ENCODE measurements at places on chromosomes 4 and X.

DNA sequence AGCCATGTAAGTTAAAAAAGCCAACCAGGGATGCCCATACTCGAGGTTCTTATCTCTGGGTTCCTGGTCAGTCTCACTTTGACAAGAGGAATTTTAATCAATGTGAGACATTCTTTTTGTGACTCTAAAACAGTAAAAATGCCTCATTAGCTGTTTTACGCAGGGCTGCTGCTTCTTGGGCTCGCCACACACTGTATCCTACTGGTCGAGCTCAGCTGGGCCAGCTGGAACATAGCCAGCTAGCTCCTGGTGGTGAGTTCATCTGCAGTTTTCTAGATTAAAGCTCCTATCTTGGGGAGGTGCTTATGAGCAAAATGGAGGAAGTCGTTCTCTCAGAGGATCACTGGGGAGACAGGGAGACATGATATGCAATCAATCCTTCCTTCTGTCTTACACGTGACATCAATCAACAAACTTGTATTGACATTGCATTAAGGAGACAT lies 55.9 kb upstream of the LEF1 start:
- DNase-seq: no peak

DNA sequence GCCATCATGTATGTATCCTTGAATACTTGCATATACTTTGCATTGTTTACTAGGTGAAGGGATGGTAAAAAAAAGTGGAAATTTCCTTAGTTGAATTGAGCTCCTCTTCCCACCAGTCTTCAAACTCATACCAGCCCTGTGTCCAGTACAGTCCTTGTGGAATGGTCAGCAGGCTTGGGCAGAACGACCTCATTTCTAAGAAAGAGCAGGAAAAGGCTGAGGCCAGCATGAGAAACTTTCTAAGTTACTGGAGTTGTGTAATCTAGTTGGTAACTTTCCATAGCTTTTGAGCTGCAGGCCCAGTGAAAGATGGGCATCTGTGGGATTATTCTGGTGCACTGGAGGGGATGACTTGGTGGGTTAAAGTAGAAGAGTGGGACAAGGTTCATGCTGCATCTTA lies 87.6 kb downstream of the DCUN1D4 start:
- DNase-seq: no peak

DNA sequence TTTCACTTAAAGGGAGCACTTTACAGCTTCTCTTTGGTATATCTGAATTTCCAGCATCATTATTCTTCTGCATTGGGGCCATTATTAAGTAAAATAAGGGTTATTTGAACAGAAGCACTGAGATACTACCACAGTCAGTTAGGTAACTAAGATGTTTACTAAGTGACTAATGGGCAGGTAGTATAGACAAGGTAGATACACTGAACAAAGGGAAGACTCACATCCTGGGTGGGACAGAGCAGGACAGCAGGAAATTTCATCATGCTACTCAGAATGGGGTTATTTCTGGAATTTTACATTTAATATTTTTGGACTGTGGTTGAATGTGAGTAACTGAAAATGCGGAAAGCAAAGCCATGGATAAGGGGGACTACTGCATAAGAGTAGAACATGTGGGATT lies 316.0 kb downstream of the CCSER1 start:
- no peak for DNase-seq

- no peak for DNase-seq
Measured at GRCh38 chrX:46407753-46408130, 137.5 kb downstream of the ZNF674 start.

DNA sequence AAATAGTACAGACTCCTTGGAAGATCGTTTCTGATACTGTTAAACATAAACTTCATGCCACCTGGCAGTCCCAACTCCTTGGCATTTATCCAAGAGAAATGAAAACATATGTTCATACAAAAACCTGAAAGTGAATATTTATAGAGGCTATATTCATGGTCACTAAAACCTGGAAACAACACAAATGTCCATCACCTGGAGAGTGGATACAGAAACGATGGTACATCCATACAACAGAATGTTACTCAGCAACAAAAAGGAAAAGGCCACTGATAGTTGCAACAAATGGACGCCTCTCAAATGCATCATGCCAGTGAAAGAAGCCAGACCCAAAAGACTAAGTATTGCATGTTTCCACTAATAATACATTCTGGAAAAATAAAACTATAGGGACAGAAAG lies 34.0 kb upstream of the SORBS2 start:
- no peak for DNase-seq

DNA sequence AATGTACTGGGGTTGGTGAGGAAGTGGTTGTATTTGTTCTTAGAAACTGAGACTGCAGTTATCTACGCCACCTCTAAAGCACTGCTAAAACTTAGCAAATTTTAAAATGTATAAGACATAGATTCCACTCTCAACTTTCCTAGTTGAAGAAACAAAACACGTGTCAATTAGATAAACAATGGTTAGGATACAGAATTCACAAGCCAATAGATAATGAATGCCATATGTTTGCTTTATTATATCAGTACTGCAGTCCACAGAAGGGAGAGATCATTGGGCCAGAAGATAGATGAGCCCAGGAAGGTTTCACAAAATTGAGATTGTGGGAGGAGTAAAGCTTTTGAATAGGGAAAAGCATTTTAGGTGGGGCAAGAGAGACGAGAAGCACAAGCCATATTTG lies 14.3 kb downstream of the TMEM33 start:
- no peak for DNase-seq

DNA sequence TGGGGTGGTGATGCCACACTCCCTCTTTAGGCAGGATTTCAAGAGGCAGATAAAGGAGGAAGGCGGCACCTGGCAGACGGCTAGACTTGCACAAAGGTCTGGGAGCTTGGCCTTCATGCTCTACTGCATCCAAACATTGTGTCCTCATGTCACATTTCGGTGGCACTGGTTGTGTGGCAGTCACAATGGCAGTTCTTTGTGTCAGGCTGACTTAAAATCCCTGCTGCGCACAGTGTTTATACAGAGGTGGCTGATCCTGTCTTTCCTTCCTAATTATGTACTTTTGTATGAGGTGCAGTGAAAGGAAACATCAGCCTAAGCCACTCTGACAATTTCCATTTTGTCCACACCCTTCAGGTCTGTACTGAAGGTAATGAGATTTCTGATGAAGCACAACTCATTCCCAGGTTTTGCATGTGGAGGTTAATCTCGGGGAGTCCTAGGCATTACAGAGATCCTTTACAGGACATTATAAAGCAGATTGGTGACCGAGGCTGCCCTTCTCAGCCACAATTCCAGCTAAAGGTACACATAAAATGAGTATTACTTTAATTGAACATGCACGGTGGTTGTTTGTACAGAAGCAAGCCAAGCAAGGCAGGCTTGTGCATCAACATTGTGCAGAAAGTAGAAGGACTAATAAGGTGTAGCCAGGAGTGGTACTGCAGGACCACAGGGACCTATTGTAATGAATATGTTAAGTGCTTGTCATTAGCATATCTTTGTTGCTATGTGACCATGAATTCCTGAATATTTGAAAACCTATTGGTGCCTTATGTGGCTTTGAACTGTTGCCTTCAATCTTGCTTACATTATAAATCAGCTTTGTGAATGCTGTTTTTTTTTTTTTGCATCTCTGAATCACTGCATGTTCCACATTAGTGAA lies 147.6 kb downstream of the STK32B start:
- no peak for DNase-seq

GRCh38 chr4:172813359-172813923 lies 355.2 kb upstream of the GALNT7 start:
- DNase-seq: no peak

GRCh38 chrX:41688835-41689234 lies at the start of gene GPR34:
Gene GPR34, plus strand, starts transcription at chrX:41688973. Its CDS starts 6,661 bp downstream, at chrX:41695634.
- DNase-seq: no peak

Data from SHP77 treated with DMSO at 0.1 percent for 48 hours (cell line).